ENCODE measurements at places on chromosomes 3 and 15.
A peak's percentile ranks its signal among the peaks of the same experiment; 100 is the strongest.

DNA sequence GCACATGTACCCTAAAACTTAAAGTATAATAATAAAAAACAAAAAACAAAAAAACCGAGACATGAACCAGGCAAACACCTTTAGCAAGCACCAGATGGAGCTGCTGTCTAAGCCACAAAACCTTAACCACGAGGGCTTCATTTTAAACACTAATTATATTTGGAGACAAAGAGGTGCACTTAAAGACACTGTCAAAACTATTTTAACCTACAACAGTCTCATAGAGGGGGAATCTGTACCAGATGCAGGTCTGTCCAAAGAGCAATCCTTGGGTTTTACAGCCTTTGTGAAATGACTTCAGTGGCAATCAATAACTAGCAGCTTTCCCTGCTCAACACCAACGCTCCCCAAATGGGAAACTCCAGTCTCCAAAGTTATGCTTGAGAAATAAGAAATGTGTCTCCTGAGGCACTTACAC, 115.7 kb upstream of the TSPAN3 start:
- DNase-seq, result no peak

GRCh38 chr15:89408372-89409183, 74.0 kb upstream of the POLG start:
- no peak for DNase-seq

DNA sequence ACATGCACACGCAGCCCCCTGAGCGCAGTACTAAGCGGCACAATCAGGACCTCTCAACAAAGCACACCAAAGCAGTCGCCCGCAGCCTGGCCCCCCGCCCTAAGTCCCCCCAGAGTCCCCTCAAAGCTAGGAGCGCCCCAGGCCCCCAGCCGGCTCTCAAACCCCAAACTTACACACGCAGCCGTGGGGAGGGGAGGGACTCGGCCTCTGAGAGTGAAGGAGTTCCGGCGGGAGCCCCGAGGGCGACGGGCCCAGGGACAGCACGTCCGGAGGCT, 5.5 kb downstream of the GATA2 start:
- no peak for DNase-seq

GRCh38 chr3:36175113-36175812, 205.0 kb upstream of the STAC start:
- no peak for DNase-seq

GRCh38 chr15:98126326-98127085, 166.0 kb downstream of the ARRDC4 start:
- DNase-seq, result no peak

- no peak for DNase-seq
Observed at GRCh38 chr15:63231206-63231605, 41.8 kb downstream of the RAB8B start.

GRCh38 chr15:70140025-70140542, 42.4 kb upstream of the TLE3 start:
- no peak for DNase-seq

GRCh38 chr3:12793701-12794100, 2.8 kb upstream of the CAND2 start:
- no peak for DNase-seq

- DNase-seq, result no peak
Observed at GRCh38 chr15:82812994-82813393, 3.6 kb downstream of the WHAMM start.

DNA sequence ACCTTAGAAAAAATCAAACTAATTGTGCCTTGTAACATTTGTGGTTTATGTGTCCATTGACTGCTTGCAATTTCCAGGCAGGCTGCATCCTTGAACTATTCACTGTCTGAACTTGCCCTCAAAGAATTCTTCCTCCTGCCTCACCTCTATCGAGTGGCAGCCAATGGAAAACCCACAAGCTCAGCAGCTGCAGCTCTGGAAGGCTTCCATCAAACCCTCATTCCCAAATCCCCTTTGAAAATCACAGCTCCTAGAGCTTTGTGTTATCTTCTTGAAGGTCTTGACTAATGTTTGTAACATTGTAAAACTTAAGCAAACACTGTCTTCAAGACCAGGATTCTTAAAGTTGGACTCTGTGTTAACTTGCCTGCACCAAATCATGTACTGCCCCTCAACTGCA, 81.1 kb downstream of the FILIP1L start:
- DNase-seq, result peak; percentile 40

DNA sequence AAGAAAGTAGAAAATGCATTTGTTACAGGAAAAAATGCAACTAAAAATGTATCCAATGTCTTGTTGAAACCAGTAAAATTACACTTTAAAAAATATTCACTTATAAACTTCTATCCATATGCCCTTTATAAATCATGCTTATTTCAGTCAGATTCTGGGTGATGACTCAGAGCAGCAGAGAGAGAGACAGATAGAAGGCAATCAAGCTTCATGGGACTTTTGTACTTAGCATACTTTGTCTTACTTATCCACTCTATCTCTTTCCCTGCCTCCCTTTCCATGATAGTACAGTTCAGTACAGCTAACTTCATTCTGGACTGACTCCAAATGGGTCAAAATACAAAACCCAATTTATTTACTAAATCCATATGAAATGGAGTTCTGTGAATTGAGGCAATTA, 1438.2 kb downstream of the ZPLD1 start:
- DNase-seq, result no peak

DNA sequence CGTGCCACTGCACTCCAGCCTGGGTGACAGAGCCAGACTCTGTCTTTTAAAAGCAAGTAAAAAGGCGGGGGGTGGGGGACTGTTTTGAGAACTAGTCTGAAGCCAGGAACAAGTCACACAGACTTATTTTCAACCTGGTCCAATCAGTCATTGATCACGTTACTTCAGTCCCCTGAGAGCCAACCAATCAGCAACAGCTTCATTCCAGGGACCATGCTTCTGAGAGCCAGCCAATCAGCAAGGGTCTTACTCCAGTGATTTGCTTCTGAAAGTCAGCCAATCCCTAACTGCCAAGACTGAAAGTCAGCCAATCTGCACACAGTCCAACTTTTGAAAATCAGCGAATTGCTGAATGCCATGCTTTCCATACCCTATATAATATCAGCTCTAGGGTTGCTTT, 48.6 kb upstream of the C15orf39 start:
- peak; percentile 60 for DNase-seq

- no peak for DNase-seq
Observed at GRCh38 chr15:43006991-43007390, 86.4 kb upstream of the TTBK2 start.

- DNase-seq, result no peak
Observed at GRCh38 chr15:77185242-77185785, 114.4 kb upstream of the TSPAN3 start.

DNA sequence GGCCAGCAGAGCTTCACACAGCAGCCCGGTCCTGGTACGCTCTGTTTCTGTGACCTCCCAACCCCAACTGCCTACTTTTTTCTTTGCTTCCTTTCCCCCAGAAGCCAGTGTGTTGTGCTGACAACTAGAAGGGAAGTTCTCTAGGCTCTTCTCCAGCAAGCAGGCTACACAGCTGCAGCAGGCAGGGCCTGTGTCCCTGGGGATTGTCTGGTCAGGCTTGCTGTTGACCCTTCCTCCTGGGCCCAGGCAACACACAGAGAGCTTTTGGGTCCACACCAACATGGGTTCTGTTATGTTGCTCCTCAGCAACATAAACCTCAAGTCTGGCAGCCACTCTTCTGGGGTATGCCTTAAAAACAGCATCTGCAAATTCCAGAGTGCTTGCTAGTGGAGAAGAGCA, 36.2 kb upstream of the TSPAN3 start:
- peak; percentile 60 for DNase-seq

GRCh38 chr3:13037458-13038117, 35.6 kb downstream of the IQSEC1 start:
- DNase-seq, result no peak

- no peak for DNase-seq
Observed at GRCh38 chr15:66786222-66786621, 84.2 kb downstream of the SMAD6 start.

DNA sequence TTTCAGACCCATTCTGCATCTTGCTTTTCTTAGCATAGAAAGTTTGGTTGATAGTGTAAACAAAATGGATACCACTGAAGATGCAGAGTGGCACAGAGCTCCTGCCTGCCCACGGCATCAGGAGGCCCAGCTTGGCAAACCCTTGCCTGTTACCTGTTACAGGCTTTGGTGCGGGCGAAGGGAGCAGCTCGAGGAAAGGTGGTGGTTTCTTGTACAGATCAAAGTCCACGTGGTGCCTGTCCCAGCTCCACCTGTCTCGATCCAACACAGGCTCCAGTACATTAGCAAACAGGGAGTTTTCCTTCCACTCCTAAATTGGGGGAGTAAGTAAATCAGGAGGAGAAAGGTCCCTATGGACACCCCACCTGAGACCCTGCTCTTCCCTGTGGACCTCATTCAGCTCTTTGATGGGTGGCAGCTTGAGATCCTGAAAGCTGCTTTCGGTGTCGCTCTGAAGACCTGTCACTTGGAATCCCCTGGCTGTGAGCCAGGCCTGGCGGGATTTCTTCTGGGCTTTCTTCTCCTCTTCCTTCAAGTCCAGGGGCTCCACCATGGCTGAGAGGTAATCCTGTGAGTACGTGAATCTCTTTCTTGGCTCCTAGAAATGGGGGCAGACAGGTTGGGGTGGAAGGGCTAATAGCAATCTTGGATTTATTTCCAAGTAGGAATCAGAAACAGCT, 35.7 kb downstream of the ACAD9 start:
- no peak for DNase-seq

GRCh38 chr3:169579116-169579710, 84.3 kb downstream of the MECOM start:
- no peak for DNase-seq

DNA sequence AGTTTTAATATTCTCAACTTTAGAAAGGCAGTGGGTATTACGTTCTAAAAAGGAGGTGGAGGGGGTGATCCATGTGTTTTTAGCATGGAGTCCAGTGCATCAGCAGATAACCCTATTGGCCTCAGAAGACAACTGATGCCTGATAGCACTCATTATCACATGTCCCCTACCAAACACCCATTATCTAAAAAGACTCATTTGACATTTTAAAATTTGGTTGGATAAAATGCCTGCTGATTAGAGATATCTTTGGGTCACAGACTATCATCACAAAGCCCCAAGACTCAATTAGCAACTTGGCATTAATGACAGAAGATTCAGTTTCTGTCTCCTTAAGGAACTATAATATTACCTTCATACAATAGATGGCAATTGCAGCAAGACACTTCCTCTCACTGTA, 589.3 kb downstream of the RBMS3 start:
- DNase-seq, result no peak

DNA sequence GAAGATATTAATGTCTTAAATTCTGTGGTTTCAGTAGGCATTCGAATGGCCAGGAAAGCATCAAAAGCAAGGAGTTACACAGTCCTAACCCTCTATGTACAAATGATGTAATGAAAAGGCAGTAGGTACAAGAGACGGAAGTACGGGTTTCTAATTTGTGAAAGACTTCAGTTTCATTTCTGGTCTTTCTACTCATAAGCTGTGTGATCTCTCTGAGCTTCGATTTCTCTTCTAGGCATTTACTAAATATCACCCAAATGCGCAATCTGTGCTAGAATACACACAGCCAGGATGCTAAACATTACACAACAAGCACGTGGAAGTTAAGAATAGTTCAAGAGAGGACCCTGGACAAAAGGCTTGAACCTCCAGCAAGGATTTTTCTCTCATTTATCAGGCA, 17.9 kb upstream of the STIMATE start:
- DNase-seq, result no peak

- DNase-seq, result peak; percentile 37
Observed at GRCh38 chr3:59680919-59681318, 631.1 kb upstream of the CFAP20DC start.

GRCh38 chr3:145191543-145191942, 969.4 kb downstream of the PLOD2 start:
- DNase-seq, result no peak

- no peak for DNase-seq
Observed at GRCh38 chr3:195551381-195551978, 8.4 kb upstream of the PPP1R2 start.

GRCh38 chr15:83928392-83928734, 274.4 kb downstream of the ADAMTSL3 start:
- DNase-seq, result no peak

DNA sequence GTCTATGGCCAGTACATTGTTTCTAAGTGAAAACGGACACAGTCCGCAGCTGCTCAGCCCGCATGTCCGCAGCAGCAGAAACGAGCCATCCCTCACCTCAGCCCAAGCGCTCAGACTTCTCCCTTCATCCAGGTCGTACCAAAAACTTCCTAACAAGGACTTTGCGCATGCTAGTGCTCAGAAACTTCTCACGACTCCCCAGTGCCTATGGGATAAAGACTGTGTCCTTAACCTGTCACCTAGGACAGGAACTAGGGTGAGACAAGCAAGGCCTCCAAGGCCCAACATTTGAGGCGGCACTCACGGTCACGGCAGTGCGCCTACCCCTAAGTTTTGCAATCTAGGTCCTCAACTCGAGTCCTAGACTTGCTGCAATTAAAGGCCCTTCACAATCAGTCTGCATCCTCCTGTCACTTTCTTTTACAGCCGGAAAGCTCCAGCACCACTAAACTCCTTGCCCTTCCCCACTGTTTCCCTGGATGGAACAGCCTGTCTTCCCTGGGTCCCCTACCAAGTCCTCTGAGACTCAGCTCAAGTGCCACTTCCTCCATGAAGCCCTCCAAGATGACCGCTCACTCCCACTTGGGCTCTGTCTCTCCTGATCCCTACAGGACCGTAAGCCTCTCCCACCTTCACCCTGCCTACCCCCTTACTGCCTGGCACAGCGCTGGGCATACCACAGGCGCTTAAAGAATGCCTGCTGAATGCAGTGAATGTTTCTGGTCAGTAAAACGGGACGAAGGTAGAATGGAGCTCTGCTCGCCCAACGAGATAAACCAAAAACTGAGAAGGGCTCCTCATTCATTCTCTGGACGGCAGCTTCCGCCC, 1.2 kb downstream of the CLN6 start:
- DNase-seq, result no peak

DNA sequence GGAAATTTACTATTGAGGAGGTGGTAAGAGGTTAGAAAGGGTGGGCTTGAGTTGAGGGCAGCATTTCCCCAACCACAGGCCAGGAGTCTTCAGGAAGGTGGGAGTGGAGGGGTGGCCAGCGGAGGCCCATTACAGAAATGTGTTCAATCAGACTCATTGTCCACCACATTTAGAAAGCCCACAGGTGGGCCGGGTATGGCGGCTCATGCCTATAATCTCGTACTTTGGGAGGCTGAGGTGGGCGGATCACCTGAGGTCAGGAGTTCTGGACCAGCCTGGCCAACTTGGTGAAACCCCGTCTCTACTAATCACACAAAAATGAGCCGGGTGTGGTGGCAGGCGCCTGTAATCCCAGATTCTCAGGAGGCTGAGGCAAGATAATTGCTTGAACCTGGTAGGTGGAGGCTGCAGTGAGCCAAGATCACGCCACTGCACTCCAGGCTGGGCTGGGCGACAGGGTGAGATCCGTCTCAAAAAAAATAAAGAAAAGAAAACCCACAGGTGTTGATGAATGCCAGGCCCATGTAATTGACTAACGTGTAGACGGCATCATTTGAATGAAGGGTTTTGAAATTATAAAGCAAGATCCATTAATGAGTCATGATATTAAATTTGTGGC, 12.2 kb upstream of the SYNM start:
- no peak for DNase-seq
